ENCODE measurements at places on chromosomes 2 and 18.

GRCh38 chr2:207333599-207334300 is 168.0 kb upstream of the KLF7 start:
- DNase-seq, result no peak

DNA sequence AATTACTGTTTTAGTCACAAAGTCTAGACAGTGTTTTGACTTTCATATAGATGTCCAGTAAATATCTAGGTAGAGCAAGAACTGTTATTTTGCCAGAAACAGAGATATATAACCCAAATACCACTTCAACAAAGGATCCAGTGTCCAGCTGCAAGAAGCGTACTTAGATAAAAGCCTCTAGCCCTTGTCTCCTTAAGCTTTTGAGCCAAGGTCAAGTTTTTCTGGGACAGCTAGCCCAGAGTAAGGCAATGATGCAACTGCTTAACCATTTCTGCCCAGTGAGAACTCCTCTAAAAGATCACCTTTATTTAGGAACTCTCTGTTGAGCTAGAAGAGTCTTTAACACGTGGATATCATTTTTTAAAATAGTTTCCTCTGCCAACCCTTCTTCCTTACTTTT is 1424.9 kb upstream of the NXPH2 start:
- no peak for DNase-seq

GRCh38 chr2:172947461-172948153 is 128.0 kb upstream of the MAP3K20 start:
- no peak for DNase-seq

DNA sequence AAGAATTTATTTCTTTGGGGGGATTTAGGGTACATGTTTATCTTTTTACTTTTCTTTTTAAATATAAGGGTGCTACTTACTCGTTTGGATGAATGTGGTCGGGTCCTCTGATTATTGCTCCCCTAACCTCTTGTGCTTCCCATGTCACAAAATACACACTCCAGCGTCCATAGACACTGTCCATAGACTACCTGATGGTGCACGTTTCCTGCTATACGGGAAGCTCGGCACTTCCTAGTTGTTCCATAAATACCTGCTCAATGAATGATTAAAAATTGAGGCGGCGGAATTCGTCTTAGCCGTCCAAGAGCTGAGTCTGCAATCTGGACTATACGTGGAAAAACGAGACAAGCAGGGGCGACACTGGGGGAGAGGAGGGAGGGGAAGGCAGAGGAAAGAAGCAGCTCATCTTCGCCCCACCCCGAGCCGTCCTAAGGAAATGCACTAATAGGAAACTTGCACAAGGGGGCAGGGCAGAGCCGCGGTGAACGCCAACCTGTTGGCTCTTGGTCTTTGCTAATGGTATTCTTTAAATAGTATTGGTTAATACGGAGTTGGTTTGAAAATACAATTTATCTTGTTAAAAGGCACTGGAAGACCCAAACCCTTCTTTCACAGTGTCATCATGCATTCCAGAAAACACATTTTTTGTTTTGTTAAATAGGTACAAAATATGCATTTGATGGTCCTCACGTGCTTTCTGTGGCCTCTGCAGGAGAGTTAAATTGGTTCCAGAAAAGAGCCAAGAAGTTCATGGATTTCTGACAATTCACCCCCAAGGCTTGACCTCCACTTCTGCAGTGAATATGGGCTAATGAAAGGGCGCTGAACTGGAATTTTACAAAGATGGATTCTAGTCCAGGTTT is 73.0 kb upstream of the KCTD1 start:
- peak; percentile 45 for DNase-seq

DNA sequence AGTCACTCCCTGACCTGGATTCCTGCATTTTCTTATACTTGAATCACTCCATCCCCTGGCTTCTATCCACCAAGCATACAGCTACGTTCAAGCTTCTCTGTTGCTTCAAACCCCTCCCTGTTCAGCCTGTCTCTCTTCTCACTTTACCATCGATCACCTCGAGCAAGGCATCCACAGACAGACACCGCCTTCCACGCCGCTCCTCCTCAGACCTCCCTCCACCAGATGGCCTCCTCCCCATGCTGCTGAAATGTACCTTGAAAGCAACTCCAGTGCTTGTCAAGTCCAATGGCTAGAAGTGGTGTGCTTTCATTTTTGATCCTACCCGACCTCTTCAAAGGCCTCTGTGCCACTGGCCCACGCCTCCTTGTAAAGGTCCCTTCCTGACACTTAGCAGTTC is 131.3 kb upstream of the ACAA2 start:
- DNase-seq, result no peak

GRCh38 chr2:1898461-1899395 is 154.4 kb upstream of the PXDN start:
- DNase-seq, result no peak

DNA sequence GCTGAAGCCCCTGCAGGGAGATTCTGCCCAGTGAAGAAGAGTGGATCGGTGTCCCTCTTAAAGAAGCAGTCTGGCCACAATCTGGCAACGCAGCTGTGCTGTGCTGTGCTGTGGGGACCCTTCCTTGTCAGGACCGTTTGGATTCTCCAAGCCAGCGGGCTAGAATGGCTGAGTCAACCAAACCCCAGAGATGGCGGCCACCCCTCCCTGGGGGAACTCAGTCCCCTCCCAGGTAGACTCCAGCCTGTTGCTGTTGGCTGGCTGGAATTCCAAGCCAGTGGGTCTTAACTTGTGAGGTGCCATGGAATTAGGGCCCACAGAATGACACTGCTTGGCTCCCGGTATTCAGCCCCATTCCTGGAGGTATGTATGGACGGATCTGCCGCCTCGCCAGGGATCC is 62.3 kb downstream of the MMADHC start:
- no peak for DNase-seq

DNA sequence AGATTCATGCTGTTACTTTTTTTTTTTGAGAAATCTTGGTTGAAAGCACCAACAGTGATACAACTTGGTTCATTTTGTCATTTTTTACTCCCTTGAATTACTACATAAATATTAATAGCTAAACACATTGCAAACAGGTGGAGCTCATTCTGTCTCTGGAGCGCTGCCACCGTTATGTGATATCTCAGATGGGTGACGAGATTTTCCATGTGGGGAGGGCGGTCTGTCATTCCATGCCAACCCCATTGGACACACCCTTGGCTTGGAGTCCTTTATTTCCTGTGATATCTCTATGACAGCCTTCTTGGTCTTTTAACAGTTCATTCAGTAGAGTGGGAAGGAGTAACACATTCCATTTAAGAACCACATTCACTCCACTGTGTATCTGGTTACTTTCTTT is 794.8 kb downstream of the SATB2 start:
- DNase-seq, result no peak

DNA sequence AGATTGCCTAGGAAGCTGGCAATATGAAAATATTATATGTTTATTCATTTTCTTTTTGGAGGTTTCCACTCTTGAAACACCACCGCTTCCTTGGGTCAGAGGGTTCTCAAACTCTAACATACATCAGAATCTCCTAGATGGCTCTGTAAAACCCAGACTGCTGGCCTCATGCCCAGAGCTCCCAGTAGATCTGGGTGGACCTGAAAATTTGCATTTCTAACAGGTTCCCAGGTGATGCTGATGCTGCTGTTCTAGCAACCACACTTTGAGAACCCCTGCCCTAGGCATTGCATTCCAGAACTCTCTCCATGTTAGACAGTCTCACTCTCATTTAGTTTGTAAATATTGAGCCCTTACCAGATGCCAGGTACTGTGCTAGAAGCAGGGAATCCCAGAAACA is 139.4 kb downstream of the FAM210A start:
- no peak for DNase-seq

GRCh38 chr2:31813016-31813415 is 197.8 kb downstream of the MEMO1 start:
- no peak for DNase-seq

GRCh38 chr18:40017021-40017420 is 1938.0 kb upstream of the PIK3C3 start:
- DNase-seq, result no peak

DNA sequence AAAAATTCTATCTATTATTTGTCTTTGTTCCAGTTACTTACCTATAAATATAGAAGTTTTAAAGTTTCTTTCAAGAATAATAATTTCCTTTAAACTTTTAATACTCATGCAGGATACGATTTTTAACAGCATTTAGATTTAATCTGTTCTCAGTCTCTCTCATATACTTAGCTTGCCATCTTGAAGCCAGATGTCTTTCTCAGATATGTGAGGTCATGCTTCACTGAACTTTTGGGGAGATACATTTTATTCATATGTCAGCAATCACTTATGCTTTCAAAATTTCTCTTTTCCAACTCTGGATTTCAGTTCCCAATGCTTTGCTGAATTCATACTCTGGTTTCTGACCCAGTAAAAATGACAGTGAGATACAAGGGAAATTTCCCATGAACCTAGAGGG is 66.5 kb upstream of the CCDC178 start:
- DNase-seq, result no peak

GRCh38 chr2:17621781-17622180 is 81.3 kb downstream of the VSNL1 start:
- DNase-seq, result no peak

GRCh38 chr18:12751503-12751884 is 48.7 kb downstream of the PSMG2 start:
- DNase-seq, result no peak

GRCh38 chr18:577643-578375 is 2.4 kb upstream of the CETN1 start:
- no peak for DNase-seq
